Epithelial cell of proximal tubule (primary cell): ENCODE measurements at places on chromosomes 6 and 20.

- DNase-seq: no peak
Observed at GRCh38 chr6:41298785-41299502, 12.5 kb upstream of the TREM1 start.

GRCh38 chr6:30223339-30223738, 10.1 kb upstream of the TRIM26 start:
- DNase-seq: no peak

- no peak for DNase-seq
Observed at GRCh38 chr20:25020901-25021301, 28.4 kb upstream of the APMAP start.

- DNase-seq: no peak
Observed at GRCh38 chr6:104182811-104183210, 676.9 kb downstream of the HACE1 start.

GRCh38 chr6:169766232-169766631, 14.8 kb downstream of the ERMARD start:
- DNase-seq: no peak

GRCh38 chr6:39907871-39908575, 26.2 kb downstream of the MOCS1 start:
- no peak for DNase-seq

- no peak for DNase-seq
Observed at GRCh38 chr6:106005013-106005412, 81.1 kb upstream of the PRDM1 start.

DNA sequence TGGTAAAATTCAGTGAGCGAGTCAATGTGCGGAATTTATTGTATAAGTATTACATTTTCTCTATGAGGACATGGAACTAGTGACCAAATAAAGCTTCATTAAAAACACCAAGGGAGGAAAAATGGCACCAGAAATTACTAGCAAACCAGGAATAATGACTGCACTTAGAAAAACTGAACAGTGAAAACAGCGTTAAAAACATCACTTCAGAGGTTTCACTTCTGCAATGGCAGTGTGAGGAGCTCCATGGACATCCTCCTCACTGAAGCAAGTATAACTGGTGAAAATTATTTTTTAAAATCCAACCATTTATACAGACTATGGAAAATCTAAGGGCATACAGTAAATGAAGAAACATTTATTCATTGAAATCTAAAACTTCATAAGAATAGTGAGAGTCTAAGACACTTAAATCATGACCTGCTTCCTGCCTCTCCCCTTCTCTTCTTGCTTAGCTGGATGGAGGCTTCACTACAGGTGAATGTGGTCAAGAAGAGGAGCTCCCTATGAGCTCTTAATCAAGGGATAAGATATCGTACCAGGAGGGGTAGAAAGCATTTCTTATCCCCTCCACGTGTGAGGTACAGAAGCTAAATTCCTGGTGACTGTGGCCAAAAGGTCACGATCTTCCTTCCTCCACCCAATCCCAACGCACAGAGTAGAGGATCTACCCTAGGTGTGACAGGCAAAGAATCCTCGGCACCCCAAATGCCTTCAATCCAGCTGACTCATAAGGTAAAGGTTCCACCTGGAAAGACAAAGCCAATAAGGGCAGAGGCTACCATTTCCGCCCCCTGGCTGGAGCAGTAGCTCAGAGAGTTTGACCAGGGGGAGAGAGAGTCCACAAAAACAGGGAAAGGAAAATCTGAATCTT, 12.3 kb upstream of the ASF1A start:
- no peak for DNase-seq

DNA sequence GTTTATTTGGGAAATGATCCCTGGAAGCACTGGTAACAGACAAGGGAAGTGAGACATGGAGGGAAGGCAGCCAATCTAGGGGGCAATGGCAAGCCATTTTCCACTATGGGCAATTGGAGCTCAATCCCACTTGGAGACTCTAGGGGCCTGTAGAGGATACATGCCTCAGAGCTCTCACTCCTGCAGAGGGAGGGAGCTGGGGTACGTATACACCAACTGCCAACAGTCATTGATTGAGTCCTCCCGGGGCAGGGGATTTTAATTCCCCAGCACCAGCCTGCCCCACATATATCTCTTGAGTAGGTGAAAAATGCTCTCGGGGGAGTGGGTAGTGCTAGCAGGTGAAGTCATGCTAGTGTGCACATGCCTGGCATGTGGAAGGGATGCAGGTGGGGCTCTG, 78.9 kb upstream of the KCNK16 start:
- no peak for DNase-seq
